ENCODE measurements at places on chromosomes 6 and 20.

- DNase-seq: no peak
Observed at GRCh38 chr20:45782890-45783289, 8.8 kb downstream of the WFDC3 start.

- peak; percentile 62 for DNase-seq
Observed at GRCh38 chr20:63224412-63225081, 8.6 kb upstream of the YTHDF1 start.

DNA sequence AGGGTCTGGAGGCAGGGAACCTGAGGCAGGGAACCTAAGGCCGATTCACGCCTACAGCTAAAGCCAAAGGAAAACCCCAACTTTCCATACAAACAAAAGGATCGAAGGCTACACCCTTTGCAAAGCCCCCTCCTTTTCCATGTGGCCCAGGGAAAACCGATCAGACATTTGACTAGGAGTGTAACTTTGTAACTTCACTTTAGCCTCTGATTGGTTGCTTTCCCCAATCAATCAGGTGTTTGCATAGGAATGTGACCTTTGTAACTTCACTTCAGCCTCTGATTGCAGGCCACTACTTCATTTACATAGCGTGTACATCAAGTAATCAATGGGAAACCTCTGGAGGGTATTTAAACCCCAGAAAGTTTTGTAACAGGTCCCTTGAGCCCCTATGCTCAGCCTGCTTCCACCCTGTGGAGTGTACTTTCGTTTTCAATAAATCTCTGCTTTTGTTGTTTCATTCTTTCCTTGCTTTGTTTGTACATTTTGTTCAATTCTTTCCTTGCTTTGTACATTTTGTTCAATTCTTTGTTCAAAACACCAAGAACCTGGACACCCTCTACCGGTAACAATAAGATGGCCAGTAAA is 43.3 kb downstream of the CHD6 start:
- DNase-seq: no peak

DNA sequence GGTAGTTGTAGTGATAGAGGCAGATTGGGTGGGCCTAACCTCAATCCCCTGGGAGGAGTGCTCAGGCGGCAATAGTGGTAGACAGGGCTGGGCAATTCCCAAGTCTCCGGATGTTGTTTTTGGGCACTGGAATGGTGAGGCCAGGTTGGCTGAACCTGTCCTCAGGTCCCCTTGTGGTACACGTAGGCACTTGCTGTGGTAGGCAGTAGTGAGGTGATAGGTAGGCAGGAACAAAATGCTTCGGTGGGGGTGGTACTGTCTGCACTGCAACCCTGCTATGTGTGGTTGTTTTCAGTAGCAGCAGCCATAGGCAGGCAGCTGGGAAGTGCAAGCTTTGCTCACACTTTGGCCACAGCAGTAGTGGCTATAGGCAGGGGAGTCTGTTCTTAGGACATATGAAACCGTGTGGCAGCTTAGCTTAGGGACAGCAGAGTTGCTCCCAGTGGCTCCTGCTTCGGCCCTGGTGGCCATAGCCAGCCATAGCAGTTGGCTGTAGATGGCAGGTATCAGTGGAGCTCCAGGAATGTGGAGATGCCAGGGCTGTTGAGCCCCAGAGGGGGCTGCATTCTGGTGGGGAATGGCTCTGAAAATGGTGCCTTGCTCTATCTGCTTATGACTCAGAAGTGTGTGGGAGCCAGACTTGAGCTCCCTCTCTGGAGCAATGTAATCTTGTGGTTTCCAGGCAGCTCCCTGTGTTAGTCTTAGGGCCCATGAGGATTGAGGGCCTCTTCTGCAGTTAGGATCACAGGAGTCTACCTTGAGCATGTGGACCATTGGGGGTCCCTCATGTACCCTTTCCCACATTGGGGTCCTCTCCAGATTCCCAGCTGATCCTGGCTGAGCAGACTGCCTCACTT is 241.8 kb upstream of the BMP2 start:
- no peak for DNase-seq

DNA sequence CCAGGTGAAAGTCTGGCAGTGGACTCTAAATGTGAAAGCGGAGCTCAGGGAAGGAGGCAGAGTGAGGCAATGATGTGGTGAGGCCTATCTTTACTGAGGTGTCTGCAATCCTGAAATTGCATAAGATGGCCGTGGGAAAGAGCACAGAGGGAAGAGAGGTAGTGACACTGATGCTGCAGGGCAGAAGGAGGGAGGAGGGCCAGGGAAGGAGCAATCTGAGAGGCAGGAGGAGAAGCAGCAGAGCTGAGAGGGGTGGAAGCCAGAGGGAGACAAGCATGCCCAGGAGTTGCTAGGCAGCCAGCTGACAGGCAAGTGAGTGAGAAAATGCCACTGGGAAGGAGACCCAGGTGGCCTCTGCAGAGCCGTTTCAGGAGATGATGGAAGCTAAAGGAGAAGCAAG is 97.4 kb upstream of the CNR1 start:
- no peak for DNase-seq

GRCh38 chr6:108921547-108922361 is 73.5 kb downstream of the ARMC2 start:
- peak; percentile 7 for DNase-seq

DNA sequence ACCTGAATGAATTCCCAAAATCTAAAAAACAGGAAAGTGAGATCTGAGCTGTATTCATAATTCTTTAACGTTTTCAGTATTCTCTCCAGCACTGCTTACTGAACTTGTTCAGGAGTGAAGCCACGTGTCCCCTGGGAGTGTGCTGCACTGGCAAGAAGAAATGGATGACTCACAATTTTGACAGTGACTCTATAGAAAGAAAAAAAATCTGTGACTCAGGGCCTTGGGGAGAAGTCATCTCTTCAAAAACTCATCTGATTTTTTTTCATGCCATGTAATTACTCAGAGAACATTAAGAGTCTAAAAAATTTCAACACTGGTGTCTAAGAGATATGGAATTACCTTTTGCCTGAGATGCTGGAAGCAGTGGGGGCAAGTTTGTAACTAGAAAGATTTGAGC is 39.7 kb downstream of the ANKEF1 start:
- DNase-seq: no peak

DNA sequence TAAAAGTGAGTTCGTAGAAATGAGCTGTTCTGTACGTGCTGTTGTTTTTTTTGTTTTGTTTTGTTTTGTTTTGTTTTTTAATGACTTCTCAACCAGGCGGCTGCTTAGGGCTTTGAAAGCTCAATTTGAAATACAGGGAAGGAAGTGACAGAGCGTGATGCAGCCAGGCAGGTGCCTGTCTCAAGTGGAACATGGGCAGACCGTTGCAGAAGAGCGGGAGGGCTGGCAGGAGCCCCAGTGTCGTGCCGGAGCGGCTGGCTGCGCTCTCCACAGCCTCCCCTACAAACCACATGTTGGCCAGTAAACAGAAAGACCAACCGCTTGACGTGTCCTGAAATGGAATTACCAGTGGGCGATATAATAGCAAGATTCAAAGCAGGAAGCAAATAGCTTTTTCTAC is 164.9 kb upstream of the RREB1 start:
- peak; percentile 31 for DNase-seq
